ENCODE measurements at places on chromosomes 3 and 15.

DNA sequence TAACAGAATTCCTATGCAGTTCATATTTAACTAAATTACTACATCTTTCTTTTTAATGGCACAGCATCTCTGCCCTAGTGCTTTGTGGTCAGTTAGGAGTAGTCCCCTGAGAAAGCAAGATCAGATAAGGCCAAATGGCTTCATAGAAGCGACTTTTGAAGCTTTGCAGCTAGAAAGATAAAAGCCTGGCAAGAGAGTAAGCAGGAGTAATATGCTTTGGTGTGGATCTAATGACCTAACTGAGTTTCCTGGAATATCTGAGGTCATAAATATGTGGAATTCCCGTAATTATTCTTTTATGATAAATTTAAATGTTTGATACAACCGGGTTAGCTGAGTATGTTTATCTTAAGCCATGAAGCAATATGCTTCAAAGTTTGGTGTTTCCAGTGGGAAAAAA is 374.9 kb upstream of the LRRC3B start:
- DNase-seq = no peak

DNA sequence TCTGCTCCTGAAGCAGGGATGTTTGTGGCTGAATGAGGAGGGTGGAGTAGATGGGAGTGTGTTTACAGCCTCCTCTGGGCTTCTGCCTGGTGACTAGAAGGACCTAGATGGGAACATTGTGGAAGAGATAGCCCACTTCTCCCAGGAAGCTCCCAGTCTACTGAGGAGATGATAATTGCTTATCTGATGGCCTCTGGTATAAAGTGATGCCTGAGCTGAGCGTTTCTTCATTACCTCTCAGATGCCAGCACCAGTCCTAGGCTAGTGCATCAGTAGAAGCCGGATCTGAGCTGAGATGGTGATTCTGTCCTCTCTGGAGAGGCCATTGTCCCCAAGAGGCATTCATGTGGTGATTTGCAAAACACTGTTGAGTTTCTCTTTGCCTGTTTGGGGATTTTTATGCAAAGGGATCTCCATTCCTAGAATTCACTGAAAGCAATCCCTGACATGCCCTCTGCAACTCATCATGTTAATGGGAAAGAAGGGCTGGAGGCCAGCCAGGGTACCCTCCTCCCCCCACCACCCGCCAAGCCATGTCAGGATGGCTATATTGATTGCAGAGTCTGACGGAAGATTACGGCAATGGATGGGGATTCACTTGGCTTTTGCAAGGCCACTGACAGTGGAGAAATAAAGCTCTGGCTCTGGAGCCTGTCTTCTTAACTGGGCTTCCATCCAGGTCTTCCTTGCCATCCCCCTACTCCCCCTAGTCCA is 166.4 kb upstream of the ROPN1 start:
- DNase-seq = no peak

GRCh38 chr3:16311960-16312451 is 47.0 kb downstream of the OXNAD1 start:
- DNase-seq = no peak

- DNase-seq = no peak
Measured at GRCh38 chr3:160904691-160905090, 148.7 kb downstream of the PPM1L start.

DNA sequence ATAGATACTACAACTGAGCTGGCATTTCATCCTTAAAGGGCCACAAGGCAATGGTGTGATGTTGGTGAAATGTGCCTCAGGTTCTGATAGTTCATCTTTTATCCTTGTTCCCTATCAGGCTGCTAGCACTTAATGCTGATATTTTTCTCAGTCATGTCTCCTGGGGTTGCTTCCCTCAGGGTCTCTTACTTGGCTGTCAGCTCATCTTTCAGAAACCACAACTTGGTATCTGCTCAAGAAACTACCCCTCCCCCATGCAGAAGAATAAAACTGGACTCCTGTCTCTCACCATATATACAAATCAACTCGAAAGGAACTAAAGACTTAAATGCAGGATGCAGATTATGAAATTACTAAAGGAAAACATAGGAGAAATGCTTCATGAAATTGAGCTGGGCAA is 308.1 kb downstream of the CHST2 start:
- no peak for DNase-seq

DNA sequence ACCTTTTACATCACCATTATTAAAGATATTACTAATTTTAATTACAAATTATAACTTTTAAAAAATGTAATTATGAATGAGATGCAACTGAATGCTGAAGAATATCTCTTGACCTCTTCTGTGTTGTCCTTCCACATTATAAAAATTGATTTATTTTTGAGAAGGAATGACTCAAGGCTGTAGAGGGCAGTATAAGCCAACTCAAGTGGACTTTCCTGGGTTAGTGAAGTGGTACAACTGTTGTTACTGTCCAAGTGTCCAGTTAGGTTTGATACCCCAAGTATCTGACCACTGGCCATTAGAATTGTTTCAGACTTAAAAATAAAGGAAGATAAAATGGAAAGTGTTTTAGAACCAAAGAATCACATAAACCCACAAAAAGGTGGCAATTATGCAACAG is 51.9 kb downstream of the BBX start:
- peak; percentile 55 for DNase-seq

DNA sequence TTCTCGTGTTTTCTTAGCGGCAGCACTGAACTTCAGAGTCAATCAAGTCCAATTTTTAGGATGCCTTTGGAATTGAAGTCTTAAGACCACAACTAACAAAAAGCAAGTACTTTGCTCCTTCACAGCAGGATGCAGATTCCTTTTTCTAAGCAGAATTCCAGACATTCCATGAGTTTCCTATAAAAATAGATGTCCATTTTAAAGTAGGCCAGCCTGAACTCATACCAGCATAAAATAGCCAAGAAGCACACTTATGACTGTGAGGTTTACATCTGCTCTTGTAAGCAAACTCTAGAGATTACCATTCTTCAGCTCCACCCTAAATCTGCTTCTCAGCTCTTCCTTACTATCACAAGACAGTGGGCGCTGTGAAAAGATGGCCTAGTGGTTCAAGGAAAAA is 85.8 kb downstream of the THBS1 start:
- no peak for DNase-seq

DNA sequence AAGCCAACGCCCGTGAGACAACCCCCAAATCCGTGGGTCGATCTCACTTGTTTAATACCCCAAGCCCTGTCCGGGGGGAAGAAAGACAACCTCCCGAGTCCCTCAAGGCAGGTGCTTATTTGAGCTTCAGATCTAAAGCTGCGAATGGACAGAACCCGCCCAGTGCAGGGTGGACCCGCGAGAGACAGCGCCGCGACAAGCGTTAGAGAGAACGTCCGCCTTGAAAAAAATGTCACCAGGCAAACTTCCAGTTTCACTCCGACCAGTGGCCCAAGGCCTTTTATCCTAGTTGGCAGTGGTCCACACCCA is 740 bp upstream of the OXSR1 start:
- DNase-seq = no peak

DNA sequence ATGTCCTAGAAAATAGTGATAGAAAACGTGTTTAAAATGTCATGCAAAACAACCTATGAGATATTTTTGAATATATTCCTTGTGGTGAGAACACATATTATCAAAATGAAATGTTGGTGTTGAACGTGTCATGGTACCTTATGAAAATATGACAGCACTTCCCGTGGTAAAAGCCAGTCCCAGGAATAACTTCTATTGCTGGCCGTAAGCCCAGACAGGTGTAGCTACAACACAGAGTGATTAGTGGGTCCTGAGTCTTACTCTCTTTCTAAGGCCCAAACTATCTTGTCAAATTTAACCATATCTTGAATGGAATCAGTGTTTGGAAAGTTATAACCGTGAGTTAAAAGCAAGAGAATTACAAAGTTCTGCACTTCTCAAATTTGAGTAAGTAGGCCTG is 24.1 kb downstream of the RARB start:
- DNase-seq = no peak

DNA sequence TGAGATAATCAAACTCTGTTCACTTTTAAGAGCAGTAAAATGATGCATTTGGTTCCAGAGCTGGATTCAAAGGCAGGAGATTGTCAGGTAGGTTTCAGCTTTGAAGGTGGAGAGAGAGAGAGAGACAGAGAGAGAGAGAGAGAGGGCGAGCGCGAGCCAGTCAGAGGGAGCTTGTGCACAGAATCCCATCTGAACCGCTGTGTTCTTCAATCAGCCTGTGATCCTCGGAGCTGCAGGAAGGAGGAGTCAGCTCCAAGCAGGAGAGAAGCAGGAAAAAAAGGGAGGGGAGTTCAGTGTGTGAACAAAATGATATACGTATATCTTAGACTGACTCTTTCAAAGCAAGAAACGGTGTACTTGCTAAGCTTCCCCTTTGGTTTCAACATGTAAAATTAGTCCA is at the start of gene GPR149:
Gene GPR149 (minus strand): TSS at position 177 of the 400 bp plus-strand sequence. CDS start 575 bp downstream, outside the sequence.
- no peak for DNase-seq

DNA sequence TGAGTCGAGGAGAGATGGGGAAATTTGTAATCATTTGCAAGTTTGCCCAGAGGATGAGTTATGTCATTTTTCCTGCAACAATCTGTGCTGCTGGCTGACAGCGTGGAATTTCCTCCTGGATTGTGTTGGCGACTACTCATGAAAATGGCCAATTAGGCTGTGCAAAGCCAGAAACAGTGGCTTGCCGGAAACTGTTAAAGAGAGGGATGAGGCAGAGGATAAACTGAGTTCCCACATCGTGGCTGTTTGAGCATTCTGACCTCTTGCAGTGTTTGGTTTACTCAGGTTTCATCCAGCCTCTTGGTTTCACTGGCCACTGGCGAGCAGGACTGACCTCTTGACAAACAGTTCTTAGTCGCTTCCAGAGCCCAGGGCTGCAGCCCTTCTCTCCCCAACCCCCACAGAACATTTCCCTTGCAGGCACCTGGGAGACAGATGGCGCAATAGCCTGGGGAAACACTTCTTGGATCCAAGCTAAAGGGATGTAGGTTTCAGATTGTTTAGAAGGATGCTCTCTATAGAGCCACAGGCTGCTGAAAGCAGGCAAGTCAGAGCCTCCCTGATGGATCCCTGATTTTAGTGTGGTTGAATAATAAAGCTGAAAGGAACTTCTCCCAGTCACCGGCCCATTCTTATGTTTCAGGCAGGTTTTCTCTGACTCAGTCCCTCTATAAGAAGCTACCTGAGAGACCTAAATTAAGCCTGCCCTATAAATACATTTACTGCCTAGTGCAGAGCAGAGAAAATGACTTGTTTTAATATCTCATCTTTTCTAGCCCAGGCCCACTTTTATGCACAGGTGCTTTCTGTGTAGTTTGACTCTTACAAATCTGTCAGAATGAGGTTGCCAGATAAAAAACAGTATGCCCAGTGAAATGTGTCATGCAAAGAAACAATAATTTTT is 92.8 kb upstream of the UBE2E1 start:
- no peak for DNase-seq

- DNase-seq = no peak
Measured at GRCh38 chr15:46892621-46893160, 824.6 kb upstream of the SEMA6D start.
